ENCODE measurements at places on chromosomes 7 and 10.

DNA sequence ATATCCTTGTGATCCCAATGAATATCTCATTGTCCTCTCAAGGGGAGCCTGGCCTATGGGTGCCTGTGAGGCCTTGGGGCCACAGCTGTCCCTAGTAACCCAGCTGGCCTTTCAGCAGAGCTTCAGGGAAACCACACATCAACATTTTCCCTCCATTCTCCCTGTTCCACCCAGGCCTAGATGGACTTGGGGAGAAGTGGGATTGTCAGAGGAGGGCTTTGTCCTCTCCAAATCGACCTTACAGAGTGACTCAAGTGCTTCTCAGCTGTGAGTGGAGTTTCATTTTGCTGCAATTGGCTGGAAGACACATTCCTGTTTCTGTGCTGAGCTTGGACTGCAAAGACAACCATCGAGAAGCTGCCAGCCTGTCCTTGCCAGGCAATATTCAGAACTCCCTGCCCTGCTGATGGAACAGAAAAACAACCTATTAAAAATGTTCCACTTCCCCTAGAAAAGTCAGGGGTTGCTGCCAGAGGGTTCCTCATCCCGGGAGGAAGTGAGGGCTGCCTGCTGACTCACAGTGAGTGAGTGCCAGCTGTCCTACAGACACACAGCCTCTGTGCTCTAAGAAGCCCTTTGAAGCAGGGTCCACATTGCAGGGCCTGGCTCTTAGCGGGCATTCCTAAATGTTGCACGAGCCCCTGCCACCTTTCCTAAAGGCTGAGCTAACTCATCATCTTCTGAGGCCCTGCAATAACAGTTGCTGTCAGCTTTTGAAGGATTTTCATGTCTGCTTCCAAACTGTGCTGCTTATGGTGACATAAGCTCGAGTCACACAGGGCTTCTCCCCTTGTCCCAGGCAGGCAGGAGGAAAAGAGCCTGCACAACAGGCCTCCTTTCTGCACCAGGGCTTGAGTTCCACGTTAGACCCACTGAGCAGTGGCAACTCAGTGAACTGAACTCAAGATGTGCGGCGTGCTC lies 20.5 kb downstream of the STRA8 start:
- no peak for DNase-seq

GRCh38 chr7:105268511-105269392 lies 120.0 kb downstream of the SRPK2 start:
- peak; percentile 80 for DNase-seq

- DNase-seq, result peak; percentile 11
Observed at GRCh38 chr7:137846827-137847567, at the start of gene DGKI. DGKI (minus strand) TSS chr7:137846974.

GRCh38 chr7:105003872-105004510 lies 10.0 kb upstream of the KMT2E start:
- DNase-seq, result no peak

DNA sequence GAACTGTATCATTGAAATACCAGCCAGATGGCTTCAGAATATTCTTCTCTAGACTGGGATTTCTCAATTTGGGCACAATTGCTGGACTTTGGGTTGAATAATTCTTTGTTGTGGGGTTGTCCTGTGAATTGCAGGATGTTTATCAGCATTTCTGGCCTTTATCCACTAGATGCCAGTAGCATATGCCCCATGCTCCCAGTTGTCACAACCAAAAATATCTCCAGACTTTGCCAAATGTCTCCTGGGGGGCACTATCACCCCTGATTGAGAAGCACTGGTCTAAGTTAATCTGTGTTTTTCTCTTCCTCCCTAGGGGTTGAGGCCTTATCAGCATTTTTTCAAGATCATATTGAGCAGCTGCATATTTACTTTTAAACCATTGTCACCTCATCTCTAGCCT lies 204.9 kb upstream of the SP8 start:
- DNase-seq, result no peak

DNA sequence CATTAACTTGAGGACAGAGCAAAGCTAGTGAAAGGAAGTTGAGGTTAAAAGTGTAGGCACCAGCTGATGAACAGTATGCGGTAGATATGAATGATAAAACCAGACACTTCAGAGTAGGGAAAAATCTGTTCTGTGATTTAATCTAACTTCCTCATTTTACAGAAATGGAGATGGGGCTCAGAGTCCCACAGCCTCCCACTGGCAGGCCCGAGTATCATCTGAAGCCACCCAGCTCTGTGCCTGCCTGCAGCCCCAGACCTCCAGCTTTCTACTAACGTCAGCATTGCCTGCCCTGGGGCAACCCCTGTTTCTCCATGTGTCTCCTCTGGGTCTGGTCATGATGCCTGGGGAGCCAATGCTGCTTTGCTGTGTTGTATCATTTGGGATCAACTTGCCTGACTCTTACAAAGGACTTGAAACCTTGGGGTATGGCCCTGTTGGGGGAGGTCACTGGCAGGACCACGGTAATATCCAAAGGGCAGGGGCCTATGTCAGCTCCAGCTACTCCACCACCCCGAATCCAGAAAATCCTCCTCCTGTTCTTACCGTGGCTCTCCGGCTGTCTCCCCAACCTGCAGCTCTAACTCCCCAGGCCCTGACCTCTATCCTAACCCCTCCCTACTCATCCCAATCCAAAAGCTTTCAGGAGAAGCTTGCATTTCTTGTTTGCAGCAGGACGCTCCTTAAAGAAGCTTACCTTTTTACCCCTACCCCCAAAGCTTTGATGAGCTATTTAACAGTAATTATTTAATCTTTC lies 56.2 kb upstream of the NPY start:
- no peak for DNase-seq

DNA sequence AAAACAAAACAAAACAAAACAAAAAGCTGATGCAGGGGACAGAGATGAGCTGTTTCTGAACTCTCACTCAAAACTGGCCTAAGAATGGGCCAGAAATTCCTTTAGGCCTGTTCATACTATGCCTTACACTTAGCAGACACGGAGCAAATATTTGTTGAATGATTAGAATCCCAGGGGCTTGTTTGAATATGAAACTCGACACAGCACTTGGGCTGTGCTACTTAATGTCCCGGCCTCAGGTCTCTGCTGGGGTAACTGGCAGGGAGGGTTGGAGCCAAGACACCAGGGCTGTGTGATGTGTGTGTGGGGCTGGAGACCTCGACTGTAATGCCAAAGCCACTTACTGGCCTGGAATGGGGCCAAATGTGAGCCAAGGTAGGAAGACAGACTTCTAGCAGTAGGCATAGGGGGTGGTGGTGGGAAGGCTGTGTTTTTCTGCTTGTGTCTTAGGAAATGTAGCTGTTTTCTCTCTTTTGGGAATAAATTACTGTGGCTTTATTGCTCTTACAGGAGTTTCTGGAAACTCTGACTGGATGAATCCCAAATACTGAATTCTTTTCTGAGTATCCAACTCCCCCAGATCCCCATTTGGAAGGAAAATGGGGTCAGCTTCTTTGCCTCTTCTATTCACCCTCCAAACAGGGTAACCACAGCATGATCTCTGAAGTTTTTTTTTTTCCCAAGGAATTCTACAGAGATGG lies 66.7 kb downstream of the EMX2 start:
- peak; percentile 11 for DNase-seq

GRCh38 chr10:27998178-27998953 lies 513 bp downstream of the ODAD2 start:
- no peak for DNase-seq

GRCh38 chr7:47408675-47409074 lies 173.2 kb downstream of the TNS3 start:
- DNase-seq, result no peak

GRCh38 chr10:60753152-60753551 lies 25.1 kb upstream of the CDK1 start:
- no peak for DNase-seq

GRCh38 chr10:108055506-108055905 lies 891.0 kb upstream of the SORCS1 start:
- DNase-seq, result no peak

DNA sequence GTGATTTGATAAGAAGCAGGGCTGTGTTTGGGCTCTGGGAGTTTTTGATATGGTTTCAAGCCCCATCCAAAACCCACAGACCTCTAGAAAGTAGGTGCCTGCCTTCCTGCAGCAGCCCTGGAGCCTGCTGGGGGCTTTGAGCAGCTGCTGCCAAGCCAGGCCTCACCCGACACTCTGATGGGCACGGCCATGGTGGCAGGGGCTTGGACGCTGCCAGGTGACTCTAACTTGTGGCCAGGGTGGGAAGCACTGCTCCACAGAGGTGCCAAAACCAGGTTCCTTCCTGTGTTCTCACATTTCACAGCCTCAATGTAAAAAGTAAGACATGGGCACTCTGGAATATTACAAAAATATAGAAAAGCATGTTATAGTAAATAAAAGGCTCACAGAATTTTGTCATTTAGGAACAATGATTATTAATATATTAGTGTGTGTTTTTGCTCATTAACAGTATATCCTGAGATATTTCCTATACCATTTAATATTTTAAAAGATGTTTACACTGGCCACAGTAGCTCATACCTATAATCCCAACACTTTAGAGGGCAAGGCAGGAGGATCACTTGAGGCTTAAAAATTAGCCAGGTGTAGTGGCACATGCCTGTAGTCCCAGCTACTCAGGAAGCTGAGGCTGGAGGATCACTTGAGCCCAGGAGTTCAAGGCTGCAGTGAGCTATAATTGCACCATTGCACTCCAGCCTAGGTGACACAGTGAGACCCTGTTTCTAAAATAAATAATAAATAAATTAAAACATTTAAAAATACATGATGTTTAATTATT lies 95.1 kb downstream of the EGFR start:
- DNase-seq, result no peak

DNA sequence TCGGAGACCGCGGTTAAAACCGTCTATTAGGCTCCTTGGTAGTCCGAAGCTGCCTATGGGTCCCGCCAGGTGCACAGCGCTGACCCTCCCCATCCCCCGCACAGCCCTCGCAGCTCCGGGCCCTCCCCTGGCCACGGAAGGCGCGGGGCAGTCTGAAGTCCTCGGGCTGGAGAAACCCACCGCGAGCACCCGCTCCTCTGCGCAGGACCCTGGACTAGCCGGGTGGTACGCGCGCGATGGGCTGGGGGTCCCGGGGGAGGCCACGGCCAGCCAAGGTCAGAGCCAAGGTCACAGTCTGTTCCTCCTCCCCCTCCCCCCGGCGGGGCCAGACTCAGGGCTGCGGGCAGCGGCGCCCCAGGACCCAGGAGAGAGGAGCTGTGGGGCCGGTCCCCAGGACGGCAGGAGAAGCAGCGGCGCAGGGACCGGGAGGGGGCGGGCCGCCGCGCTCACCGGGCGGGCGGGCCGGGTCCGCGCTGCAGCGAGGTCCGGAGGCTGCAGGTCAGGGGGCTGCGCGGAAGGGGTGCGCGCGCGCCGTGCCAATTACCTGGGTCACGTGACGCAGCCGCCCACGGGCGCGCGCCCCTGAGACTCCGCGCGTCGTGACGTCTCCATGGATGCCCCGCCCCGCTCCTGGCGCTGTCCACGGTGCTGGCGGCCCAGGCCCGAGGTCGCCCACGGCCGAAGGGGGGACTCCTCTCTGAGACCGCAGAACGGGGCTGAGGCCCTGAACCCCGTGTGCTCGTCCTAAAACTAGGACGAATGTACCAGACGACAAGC lies at the start of gene OGDHL:
Gene OGDHL (minus strand): TSS at position 535 of the 777 bp plus-strand sequence. CDS start 3,731 bp downstream, outside the sequence.
- DNase-seq, result peak; percentile 38

- peak; percentile 10 for DNase-seq
Observed at GRCh38 chr10:97889461-97890265, 40.0 kb downstream of the GOLGA7B start.

GRCh38 chr7:102232611-102233286 lies 53.9 kb upstream of the SH2B2 start:
- no peak for DNase-seq

- DNase-seq, result no peak
Observed at GRCh38 chr10:17951868-17952371, at the start of gene SLC39A12. SLC39A12 (plus strand) TSS chr10:17951918; CDS start chr10:17953277, 1,359 bp downstream.

GRCh38 chr10:70271996-70272924 lies 11.5 kb downstream of the NPFFR1 start:
- DNase-seq, result no peak

DNA sequence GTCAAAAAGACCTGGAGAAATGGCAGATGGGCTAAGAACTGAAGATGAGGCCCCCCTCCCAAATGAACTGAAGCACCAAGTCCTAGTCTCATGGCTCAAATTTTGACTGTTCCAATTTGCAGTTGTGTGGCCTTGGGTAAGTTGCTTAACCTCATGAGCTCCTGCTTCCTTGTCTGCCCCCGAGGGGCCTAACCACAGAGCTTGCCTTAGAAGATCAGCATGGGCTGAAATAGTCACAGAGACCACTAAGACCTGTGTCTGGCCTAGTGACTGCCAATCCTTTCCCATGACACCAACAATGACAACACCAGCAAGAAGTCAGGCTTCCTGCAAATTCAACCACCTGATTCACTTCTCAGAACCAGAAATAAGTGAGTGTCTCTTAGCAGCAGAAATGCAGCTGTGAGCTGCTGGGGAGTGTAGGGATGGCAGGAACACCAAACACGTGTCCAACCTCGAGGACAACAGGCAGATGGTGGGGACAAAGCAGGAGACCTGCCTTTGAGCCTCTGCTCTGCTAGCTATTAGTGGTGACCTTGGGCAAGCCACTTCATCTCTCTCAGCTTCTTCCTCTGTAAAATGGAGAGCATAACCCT lies 23.7 kb downstream of the CRHR2 start:
- no peak for DNase-seq

Measured in NCI-H2171 treated with DMSO at 0.1 percent for 48 hours (cell line).